ENCODE measurements at places on chromosomes 5 and 9.

DNA sequence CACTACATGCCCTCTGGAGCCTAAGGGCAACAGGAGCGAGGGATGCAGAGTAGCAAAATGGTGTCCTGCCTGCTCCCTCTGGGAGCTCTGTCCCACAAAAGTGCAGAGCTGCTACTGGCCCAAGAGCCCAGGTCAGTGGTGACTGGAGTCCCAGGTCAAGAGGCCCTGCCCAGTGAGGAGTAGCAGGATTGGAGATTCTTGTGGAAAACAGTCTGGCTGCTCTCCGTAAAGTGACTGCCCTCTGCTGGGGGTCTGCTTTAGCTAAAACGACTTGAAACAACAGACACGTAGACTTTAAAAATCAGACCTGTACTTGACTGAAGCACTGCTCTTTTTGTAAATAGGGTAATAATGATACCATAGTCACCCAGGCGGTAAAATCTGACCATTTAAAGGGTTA lies 917.0 kb downstream of the MAT2B start:
- DNase-seq = no peak

- DNase-seq = no peak
Observed at GRCh38 chr5:1538276-1538675, 14.5 kb upstream of the LPCAT1 start.

- no peak for DNase-seq
Observed at GRCh38 chr9:26775391-26775790, 117.2 kb downstream of the CAAP1 start.

DNA sequence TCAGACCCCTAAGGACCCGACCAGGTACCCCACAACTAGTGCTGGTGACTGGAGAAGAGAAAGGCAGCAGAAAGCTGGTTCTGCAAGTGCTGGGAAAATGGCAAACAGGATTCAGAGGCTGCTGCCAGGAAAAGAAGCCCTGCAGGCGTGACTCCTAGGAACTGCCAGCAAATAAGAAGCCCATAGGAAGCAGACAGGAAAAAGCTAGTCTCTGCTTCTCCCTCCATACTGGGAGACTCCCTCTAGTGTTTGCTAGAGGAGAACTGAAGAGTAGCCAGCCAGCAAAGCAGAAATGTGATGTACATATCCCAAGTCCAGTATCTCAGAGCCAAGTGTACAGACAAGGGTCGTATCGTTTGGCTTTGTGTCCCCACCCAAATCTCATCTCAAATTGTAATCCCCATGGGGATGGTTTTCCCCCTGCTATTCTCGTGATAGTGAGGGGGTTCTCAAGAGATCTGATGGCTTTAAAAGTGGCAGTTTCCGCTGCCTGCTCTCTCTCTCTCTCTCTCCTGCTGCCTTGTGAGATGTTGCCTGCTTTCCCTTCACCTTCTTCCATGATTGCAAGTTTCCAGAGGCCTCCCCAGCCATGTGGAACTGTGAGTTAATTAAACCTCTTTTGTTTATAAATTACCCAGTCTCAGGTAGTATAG lies 38.1 kb upstream of the TUSC1 start:
- DNase-seq = peak; percentile 23

GRCh38 chr9:131511416-131511815 lies 8.7 kb downstream of the POMT1 start:
- no peak for DNase-seq

DNA sequence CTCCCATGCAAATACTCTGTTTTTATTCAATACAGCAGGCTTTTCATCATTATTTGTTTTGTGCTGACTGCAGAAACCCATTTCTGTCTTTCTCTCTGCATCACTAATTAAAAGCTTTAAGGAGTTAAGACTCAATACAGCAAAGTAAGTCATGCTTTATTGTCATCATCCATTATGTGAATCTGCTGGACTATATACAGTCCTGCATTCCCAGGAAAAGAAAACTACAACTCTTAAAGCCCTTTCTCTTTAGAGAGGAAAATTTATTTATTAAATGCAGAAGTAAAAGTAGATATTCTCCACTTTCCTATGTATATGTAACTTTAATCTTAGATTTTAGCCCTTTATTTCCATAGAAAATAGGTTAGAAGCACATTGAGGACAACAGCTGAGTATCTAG lies 706.6 kb upstream of the RGMB start:
- DNase-seq = no peak

DNA sequence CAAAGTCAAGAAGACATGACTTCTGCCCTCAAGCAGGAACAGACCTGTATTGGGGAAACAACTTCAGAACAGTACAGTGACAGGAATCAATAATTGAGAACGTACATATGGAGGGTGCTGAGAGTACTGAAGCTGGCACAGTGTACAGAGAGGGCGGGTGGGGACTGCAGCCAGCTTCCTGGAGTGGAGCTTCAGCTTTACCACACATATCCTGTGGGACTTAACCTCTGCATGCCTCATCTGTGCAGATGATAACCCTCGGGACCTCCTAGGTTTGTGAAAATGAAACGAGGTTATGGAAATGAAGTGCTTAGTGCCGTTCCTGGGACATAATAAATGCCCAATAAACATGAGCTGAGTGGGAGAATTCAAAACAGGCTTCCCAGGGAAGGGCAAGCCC lies 22.1 kb upstream of the RARS1 start:
- DNase-seq = no peak

DNA sequence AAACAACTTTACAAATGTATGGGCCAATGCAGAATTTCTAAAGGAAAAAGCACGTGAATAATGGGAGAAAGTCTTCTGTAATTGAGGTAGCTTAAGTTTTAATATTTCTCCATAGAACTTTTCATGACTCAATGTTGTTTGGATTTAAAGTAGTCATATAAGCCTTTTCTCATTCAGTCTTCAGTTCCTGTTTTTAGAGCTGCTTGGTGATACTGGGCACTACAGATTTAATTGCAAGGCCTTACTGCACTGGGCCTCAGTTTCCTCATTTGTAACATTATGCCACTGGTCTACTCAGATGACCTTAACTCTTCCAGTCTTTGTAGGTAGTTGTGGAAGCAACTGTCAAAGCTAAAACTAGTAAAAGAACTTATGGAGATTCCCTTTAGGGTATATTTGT lies 60.4 kb downstream of the WDR41 start:
- no peak for DNase-seq

DNA sequence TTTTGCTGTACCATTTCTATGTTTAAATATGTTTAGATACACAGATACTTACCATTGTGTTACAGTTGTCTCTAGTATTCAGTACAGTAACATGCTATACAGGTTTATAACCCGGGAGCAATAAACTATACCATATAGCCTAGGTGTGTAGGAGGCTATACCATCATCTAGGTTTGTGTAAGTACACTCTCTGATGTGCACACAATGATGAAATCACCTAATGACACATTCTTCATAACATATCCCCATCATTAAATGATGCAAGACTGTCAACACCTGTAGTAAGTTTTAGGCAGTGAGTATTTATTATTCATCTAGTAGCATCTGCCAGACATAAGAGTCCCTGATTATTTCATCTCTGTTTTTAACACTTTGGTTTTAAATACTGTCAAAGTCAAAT lies 7.3 kb upstream of the DHFR start:
- no peak for DNase-seq

- DNase-seq = peak; percentile 93
Observed at GRCh38 chr5:145936401-145937131, at the start of gene SH3RF2. Gene SH3RF2, plus strand, starts transcription at chr5:145936578. Its CDS starts 1,351 bp downstream, at chr5:145937929.

DNA sequence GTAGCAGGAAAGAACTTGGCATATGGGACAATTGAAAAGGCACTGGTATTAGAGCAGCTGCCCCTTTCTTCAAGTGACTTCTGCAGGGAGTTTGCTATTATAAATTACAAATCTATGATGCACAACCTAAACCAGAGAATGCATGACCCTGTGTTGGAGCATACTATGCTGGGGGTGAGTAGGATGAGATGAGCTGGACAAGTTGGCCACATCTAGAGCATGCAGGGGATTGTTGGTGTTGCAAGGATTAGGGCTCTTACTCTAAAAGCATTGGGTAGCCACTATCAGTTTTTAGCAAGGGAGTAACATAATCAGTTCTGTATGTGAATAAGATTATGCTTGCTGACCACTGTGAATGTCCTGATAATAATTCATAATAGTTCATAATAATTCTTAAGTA lies 186.7 kb downstream of the KIAA0825 start:
- DNase-seq = no peak

DNA sequence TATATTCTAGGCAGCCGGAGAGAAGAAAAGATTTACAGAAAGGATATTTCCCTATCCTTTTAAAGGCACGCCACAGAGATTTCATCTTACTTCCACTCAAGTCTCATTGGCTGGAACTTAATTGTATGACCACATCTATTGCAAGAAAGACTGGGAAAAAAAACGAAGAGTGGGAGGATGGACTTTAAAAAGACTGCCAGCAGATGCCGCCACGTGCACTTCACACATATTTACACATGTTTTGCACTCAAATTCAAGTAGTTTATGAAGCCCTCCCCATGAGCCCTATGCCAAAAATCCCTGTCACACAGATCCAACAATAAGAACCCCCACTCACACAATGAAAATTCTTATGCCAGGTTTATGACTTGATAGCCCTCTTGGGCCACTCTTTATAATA lies 138.5 kb upstream of the TYRP1 start:
- no peak for DNase-seq

GRCh38 chr5:160463740-160464465 lies 42.2 kb downstream of the PTTG1 start:
- no peak for DNase-seq

DNA sequence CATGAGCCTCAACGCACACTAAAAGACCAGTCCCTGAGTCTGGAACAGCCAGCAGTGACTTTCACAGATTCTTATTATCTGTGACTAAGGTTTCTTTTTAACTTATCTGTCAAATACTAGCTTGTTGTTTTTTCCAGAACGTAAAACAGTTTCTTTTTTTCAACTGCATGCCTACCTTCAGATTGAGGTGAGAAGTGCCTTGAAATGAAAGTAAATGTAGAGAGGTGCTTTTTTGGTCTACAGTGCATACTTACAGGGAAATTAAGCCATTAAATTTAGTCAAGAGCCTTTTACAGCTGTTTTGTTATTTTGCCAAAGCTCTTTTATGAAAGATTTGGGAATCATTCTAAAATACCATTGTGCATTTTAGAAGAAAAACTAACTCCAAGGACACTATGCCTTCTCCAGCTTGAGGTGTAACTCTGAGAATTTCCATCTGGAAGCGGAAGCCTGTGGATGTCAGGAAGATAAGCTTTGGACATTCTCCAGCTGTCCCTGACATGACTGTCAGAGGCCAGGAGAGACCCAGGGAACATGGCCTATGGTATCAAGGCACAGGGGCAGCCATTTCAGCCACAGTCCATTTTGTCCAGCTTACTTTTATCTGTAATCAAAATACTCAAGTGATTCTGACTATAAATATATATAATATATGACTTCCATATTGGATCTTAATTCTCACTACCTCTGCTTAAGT lies 230.3 kb downstream of the GLIS3 start:
- no peak for DNase-seq

GRCh38 chr5:116675626-116675910 lies 100.9 kb upstream of the SEMA6A start:
- DNase-seq = no peak

DNA sequence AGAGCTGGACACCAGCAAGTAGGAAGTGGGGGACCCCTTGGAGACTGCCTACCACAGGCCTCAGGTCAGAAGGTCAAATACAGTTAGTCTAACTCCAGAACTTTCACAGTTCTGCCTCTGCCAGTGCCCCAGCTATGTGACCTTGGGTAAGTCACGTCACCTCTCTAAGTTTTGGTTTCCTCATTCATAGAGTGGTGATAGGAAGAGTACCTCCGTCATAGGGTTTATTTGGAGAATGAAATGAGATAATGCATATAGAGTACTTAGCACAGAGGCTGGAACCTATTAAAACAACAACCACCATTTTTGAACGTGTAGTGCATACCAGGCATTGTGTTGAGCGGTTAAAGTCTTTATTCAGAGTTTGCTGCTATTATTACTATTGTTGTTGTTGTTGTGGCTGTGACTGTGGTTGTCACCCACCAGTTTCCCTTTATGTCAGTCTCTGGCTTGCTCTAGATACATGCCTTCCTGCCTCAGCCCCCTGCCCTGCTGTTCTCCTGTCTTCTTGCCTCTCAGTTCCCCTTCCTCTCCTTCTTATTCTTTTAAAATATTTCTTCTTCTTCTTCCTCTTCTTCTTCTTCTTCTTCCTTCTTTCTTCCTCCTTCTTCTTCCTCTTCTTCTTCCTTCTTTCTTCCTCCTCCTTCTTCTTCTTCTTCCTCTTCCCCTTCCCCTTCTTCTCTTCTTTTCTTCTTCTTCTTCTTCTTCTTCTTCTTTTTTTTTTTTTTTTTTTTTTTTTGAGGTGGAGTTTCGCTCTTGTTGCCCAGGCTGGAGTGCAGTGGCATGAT lies 67.8 kb downstream of the RALGPS1 start:
- DNase-seq = no peak

DNA sequence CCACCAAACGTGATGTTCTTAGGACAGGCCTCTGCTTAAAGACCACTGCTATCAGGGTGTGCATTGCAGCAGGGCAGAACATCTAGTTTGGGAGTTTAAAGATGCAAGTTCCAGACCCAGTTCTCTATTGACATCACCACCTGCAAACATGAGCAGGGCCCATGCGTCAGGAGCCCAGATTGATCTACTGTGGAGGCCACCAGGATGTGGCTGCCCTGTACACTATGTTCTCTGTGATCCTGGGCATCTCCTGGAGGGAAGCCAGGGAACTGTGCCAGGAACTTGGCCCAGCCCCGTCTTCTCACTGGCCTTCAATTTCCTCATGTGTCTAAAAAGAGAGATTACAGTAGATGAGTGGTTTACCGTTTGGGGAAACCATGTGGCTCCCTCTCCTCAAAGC lies 87.1 kb downstream of the PDE6A start:
- peak; percentile 45 for DNase-seq

GRCh38 chr5:115372146-115372545 lies 75.7 kb upstream of the CCDC112 start:
- no peak for DNase-seq

GRCh38 chr5:59792983-59793585 lies 100.4 kb downstream of the PDE4D start:
- peak; percentile 20 for DNase-seq

DNA sequence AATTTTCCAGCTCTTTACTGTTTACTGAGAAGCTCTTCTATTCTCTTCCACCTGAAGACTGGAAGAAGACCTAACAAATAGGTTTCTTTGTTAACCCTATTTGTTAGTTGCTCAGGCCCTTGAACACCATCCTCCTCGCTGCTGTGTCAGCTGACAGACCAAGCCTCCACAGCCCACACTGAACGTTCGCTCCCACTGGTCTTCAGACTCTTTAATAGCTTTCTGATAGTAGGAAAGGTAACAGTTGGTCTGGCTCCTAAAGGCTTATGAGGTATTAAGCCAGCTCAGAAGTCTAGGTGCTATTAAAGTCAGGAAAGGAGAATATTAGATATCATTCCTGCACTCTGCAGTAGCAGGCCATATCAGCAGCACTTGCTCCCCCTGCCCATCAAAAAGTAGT lies 23.3 kb upstream of the F2R start:
- no peak for DNase-seq

- no peak for DNase-seq
Observed at GRCh38 chr9:36831381-36832161, 202.5 kb downstream of the PAX5 start.

GRCh38 chr5:55771175-55771655 lies 33.4 kb downstream of the DDX4 start:
- DNase-seq = no peak

All from LoVo (cell line).